ENCODE measurements at places on chromosomes 5 and 9.

- peak; percentile 80 for DNase-seq
These were observed 340.2 kb downstream of the NDUFS4 start for GRCh38 chr5:53900677-53901076.

DNA sequence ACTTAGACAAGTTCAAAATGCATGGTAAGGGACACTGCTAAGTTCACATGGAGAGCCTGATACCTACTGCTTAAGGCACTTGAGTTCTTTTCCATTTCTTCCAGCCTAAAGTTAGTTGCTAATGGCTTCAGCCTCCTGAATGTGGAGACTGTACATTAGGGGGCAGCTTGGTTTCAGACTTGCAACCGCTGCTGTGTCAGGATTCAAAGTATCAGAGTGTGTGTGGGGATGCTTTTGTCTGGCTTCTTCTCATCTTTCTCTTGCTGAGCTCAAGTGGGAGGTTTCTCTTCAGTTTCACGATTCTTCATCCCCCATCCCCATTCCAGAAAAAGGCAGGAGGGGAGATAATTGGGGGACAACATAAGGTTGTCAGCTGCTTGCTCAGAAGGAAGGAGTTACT, 49.4 kb downstream of the ATP10B start:
- no peak for DNase-seq

DNA sequence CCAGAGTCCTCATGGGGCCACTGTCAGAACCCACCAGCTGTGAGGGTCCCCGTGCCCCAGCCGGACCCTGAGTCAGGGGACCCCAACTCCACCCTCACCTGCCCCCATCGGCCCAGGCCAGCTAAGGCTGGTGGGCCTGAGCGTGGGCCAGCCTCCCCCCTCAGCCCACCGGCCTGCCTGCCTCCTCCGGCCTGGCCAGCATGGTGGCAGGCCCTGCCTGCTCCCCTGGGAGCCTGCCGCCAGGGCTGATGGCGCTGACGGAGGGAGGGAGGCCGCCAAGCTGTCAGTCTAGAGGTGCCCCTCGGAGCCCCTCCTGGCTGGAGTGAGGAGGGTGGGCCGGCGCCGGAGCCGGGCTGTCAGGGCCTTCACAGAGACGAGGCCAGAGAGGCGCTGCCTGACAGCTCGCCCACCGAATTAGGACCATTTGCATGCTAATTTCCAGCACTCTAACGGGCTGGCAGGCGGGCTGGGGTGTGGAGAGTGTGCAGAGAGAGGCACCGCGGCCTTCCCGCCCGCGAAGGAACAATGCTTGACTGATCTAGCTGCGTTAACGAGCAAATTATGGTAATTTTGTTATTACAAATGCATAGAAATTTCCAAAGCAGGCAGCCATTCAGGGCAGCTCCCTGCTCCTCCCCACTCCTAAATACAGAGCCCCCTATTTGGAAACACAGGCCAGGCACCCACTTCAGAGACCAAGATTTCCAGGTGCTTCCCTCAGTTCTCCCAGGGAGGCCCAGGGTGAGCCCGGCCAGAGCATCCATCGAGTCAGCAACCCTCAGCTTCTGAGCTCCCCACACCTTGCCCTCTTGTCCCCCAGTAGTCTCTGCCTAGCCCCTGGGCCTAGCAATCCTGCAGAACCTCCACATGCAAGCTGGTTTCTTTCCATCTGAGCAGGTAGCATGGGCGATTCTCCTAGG, 169.3 kb downstream of the PAX5 start:
- no peak for DNase-seq

- peak; percentile 54 for DNase-seq
These were observed 21.7 kb downstream of the SLC6A18 start for GRCh38 chr5:1246711-1247431.

DNA sequence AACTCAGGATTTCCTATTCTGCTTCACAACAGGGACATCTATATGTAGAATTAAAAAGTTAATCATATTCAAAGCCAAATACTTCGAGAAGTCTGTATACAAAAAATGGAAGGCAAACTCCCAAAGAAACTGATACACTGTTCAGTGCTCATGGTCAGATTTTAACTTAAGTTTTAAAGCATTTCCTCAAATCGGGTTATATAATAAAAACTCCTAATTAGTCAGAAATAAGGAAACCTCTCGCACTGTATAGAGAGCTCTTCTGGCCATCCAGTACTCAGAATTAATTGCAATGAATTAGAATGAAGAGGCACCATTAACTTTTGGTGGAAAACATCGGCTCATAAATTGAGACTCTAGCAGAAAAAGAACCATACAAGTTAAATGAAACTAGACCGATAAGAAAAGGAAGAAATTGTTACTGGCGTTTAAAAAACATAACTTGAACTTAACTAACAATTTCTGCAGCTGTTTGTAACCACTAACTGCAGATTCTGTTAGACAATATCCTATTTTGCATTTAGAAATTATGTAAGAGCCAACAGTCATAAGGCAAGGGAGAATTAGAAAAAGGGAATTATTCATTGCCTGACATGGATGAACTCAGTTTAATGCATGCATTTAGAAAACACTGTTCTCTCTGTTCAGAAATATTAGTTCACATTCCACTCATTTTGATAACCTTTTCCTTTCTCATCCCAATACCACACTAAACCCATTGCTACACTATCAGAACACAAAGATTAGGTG, 96.6 kb downstream of the FNBP1 start:
- no peak for DNase-seq

DNA sequence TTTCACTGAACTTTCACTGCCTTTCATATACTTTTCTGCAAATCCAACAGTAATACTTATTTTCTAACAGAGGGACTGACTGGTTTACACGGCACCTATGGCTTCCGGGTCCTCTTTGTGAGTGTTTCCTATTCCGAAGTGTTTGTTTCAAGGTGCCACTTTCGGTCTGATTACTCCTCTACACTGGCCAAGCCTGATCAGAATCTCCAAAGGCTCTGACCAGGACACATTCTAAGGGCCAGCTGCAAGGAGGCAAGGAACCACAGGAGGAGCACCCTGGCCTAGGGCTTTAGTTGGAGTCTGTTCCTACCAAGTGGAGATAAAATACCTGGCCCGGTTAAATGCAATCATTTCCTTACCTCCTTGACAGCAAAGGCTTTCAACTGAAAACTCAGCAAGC, 132.1 kb downstream of the GLIS3 start:
- no peak for DNase-seq

GRCh38 chr5:20536813-20537212, 548.8 kb upstream of the CDH18 start:
- no peak for DNase-seq

GRCh38 chr9:71285191-71285656, 163.8 kb upstream of the TRPM3 start:
- peak; percentile 18 for DNase-seq

- no peak for DNase-seq
These were observed 17.1 kb upstream of the SLC6A3 start for GRCh38 chr5:1462358-1462757.

DNA sequence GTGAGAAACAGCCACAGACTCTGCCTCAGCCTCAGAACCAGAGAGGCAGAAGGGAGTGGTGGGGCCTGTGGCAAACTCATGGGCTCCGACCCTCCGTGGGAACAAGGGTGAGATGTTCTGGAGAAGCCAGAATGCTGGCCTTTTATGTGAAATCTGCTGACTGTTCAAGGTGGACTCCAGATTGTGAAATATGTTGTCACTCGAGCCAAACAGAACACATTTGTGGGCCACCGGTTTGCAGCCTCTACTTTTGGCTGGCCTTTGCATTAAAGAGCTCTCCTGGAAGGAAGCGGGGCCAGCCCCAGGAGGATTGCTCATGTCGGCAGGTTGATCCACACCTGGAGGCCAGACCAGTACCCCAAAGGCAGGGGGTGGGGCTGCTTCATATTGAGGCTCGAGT, 62.4 kb downstream of the ERGIC1 start:
- no peak for DNase-seq

DNA sequence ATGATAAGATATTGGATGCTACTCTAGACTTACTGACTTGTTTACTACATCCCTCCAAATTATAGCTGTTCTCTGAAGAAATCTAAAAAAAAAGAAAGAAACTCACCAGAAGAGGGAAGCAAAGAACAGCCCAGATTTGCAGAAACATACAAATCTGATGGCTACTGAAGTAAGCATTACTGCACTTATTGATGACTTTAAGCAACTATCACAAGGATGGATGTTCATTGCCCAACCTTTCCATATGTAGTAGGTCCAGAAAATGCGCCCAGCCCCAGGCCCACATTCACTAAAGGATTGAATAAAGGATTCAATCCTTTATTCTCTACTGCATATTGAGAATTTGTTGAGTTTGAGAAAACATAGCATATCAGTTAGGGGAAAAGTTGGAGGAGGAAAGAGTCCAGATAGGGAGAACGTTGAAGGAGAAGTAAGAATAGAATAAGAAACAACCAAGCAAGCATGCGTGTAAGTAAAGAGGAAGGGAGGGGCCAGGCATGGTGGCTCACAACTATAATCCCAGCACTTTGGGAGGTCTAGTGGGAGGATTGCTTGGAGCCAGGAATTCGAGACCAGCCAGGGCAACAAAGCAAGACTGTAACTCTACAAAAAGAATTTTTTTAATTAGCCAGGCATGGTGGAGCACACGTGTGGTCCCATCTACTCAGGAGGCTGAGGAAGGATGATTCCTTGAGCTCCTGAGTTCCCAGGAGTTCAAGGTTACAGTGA, 33.8 kb upstream of the DTWD2 start:
- DNase-seq = no peak

- DNase-seq = no peak
These were observed 141.0 kb upstream of the GRHPR start for GRCh38 chr9:37281541-37281940.

GRCh38 chr9:124354346-124355038, 60.8 kb downstream of the PSMB7 start:
- no peak for DNase-seq

- no peak for DNase-seq
These were observed 945.2 kb upstream of the PTPRD start for GRCh38 chr9:11558043-11558442.

- peak; percentile 91 for DNase-seq
These were observed 520.0 kb upstream of the C9orf72 start for GRCh38 chr9:28092981-28093936.

GRCh38 chr5:180816608-180817534, 14.3 kb upstream of the MGAT1 start:
- DNase-seq = peak; percentile 69

- no peak for DNase-seq
These were observed 6.6 kb downstream of the PCBD2 start for GRCh38 chr5:134911285-134912206.

GRCh38 chr5:32308946-32309345, 3.8 kb downstream of the MTMR12 start:
- DNase-seq = no peak

DNA sequence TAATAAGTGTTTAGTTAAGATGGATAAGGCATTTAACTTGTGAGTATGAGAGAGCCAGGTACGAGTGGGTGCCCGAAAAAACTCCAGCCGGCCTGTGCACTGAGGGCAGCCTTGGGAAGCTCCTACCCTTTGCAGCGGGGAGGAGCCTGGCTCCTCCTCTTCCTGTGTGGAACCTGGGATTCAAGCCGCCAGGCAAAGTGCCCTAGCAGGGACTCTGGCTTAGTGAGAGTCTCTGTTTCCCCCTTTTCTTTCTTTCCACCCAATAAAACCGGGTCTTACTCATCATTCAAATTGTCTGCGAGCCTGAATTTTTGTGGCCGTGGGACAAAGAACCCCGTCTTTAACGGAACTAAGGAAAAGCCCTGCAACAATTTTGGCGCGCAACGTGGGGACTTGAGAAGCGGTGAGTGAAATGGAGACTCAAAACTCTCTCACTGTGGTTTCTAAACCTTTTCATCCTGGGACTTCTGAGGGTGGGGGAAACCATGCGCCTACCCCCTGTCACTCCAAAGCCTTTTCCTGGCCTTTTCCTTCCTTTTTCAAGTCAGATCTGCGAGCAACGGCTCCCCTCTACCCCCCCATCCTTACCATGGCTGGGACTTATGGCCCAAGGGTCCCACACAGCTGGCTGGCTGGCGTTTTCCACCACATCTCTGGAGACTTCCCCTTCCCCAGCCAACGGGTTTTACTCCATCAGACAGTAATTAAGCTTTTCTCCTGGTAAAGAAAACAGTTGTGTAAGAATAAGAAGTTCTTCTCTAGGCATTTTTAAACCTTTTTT, 535.7 kb upstream of the ACO1 start:
- no peak for DNase-seq

DNA sequence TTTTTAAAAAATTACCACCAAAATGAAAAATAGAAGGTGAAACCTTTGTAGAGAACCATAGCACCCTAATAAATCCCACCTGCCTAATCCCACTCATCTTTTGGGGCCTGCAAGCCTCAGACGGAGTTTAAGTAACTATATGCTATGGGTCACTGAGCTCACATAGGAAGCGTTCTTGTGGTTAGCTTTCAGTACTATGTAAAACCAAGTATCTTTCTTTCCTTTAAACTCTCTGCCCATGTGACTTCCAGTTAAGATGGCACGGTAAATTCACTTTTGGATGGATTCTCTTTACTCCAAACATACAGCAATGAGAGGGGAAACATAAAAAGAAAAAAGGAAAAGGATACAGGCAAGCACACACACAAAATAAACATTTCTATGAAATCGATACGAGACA, 50.9 kb downstream of the FANCC start:
- no peak for DNase-seq

GRCh38 chr9:121744002-121744686, 92.7 kb downstream of the DAB2IP start:
- DNase-seq = no peak

DNA sequence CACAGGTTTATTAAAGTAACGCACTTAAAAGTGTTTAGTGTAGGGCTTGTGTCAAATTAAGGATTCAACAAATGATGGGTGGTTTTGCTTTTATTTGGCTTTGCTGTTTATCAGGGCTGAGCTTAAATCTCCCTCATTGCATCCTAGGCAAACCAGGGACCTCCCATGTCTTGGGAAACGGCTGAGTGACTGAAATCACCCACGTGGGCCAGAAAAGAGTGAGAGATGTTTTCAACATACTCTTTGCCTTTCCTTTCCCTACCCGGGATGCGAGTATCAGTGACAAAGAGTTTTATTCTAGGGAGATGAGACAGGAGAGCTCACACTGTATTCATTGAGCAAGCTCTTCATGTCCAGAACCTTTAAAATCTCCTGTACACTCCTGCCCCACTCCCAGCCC, 23.3 kb downstream of the KCNMB1 start:
- no peak for DNase-seq

GRCh38 chr5:113000466-113000865, 23.9 kb downstream of the DCP2 start:
- DNase-seq = no peak

DNA sequence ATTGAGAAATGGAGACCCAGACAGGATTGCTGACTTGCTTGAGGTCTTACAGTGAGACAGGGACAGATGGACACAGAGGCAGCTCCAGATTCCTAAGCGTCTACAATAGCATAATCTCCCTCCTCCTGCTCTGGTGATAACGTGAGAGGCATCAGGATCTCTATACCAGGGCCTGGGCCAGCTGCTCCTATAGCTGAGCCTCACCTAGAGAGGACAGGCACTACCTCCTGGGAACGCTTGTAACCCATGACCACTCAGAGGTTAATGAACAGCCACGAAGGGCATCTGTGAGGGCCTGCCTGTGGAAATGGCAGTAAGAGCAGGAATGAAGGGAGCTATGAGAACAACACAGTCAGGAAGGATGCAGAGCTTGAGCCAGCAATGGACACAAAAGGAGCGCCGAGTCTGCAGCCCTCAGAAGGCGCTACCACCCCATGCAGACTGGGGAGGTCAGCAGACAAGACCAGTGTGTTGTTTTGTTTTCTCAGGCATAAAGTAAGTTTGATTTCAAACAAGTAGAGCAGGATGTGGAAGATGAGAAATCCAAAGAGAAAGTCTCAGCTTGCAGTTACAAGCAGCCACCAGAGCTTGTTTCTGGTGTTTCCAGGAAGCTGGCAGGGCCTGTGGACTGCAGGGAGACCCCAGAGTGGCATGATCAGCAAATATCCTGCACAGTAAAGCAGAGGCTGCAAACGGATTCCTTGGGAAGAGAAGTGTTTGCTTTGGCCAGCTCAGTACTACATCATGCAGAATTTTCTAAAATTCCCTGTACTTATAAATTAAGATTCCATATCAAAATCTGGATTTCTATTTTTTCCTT, 17.4 kb downstream of the ANKS6 start:
- no peak for DNase-seq
